Activated CD4-positive, alpha-beta T cell treated with anti-CD3 and anti-CD28 coated beads for 4 hours (primary cell): ENCODE measurements at places on chromosomes 2 and 18.

- no peak for DNase-seq
Measured at GRCh38 chr2:79788952-79789651, 276.3 kb downstream of the CTNNA2 start.

DNA sequence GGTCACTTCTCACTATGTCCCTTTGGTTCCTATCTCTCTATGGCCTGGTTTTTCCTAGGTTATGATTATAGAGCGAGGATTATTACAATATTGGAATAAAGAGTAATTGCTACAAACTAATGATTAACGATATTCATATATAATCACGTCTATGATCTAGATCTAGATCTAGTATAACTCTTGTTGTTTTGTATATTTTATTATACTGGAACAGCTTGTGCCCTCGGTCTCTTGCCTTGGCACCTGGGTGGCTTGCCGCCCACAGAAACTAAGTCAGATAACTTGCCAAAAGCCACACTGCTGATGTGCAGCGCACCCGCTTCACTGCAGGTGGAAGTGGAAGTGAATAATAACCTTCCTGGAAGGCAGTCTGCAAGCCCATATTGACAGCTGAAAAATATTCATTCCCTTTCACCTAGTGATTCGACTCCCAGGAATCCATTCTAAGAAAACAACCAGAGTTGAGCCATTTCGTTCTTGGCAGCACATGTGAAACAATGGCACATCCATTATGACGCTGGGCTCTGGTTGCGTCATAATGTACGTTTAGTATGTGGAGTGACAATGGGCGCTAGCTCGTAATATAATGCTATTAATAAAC, 725 bp upstream of the ANKRD53 start:
- DNase-seq = peak; percentile 29

GRCh38 chr2:43531251-43531650, 64.6 kb downstream of the THADA start:
- no peak for DNase-seq

GRCh38 chr18:57753063-57753462, 50.1 kb downstream of the ATP8B1 start:
- DNase-seq = no peak

- peak; percentile 33 for DNase-seq
Measured at GRCh38 chr2:98637401-98638147, 29.2 kb downstream of the UNC50 start.
